RWPE2 (cell line): ENCODE measurements at places on chromosomes 1 and 21.

DNA sequence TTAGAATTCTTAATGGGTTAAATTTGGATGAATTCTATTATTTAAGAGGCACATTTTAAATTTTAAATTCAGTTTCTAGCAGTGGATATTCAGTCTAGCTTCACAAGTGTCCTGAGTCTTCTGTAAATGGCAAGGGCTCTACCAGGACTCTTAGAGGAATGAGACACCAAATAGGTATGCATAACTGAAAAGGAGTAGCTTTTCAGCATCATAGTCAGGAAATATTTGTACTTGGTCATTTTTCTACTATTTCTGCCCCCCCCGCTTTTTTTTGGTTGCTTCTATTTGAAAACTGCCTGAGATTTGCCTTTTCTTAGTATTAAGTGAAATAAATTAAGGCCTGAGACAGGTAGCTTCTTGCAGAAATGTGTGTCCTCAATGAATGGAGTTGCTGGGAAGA lies 80.2 kb downstream of the MAST2 start:
- H3K27ac ChIP-seq = no peak overlapping the region
- H3K4me1 ChIP-seq = no peaks in the 10 kb centered on the region
- H3K4me3 ChIP-seq = no peak overlapping the region
- DNase-seq = no peak

DNA sequence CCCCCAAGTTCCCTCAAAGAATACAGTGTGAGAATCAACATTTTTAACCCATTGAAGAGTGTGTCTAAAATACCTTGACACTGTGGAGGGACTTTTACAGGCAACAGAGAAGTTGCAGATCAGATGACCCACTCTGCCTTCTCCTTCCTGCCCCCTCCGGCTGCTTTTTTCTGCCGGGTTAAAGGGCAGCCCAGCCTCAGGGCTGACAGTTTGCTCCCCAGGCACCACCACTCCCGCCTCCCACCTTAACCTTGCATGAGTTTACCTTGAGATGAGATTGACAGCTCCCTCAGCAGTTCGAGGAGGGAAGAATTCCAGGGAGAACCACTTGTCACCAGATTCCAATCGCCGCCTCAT lies 3.2 kb downstream of the MTHFR start:
- H3K27ac ChIP-seq = peak overlapping the region; percentile 94
- peak overlapping the region; percentile 34 for H3K4me3 ChIP-seq
- H3K36me3 ChIP-seq = peaks cover 33% of the 10 kb centered on the region
- H3K4me1 ChIP-seq = peaks cover 11% of the 10 kb centered on the region
- no peaks in the 10 kb centered on the region for H3K27me3 ChIP-seq

DNA sequence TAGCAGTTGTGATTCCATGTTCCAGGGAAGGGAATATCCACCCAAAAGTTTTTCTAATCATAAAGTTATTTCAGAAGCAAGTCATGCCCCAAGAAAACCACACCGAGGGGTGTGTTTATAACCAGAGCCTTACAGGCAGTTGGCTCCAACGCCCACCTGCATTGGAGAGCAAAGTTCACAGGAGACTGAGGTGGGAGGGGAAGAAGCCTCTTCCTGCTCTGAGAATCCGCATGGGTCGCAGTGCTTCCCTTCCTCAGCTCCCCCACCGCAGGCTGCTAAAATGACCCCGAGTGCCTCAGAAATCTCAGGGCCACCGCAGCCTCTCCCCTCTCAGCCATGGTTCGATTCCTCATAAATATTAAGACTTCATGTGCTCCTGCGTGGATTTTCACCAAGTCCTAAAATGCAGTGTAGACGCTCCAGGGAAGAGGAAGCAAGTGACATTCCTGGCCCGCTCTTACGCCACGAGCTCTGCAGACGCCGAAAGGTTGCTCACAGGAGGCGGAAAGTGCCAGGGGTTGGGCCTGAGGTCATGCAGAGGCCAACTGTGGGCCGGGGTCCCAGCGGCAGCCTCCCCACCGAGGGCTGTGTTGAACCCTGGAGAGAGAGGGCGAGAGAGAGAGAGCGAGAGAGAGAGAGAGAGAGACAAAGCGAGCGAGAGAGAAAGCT lies 13.4 kb upstream of the SPSB1 start:
- H3K4me3 ChIP-seq = no peak overlapping the region
- no peaks in the 10 kb centered on the region for H3K27me3 ChIP-seq
- H3K27ac ChIP-seq = no peak overlapping the region

DNA sequence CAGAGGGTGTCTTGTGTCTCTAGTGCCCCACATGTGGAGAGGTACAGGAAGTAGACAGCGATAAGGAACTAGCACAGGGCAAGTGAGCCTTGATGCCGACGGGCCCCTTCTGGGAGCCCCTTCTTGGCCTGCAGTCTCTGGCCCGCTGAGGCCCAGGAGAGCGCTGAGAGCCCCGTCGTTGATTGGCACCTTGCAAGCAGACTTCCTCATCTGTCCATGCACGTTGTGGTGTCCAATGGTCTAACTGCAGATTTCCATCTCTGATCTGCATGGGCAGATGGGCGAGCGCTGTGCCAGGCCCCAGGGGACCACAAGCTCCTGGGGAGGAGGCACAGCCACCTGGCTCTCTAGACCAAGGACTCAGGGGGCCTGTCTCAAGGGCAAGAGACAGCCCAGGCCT lies 32.4 kb downstream of the PLEKHA6 start:
- no peaks in the 10 kb centered on the region for H3K36me3 ChIP-seq
- no peak overlapping the region for H3K4me3 ChIP-seq
- no peak for DNase-seq
- H3K4me1 ChIP-seq = peaks cover 7% of the 10 kb centered on the region
- no peaks in the 10 kb centered on the region for H3K27me3 ChIP-seq

DNA sequence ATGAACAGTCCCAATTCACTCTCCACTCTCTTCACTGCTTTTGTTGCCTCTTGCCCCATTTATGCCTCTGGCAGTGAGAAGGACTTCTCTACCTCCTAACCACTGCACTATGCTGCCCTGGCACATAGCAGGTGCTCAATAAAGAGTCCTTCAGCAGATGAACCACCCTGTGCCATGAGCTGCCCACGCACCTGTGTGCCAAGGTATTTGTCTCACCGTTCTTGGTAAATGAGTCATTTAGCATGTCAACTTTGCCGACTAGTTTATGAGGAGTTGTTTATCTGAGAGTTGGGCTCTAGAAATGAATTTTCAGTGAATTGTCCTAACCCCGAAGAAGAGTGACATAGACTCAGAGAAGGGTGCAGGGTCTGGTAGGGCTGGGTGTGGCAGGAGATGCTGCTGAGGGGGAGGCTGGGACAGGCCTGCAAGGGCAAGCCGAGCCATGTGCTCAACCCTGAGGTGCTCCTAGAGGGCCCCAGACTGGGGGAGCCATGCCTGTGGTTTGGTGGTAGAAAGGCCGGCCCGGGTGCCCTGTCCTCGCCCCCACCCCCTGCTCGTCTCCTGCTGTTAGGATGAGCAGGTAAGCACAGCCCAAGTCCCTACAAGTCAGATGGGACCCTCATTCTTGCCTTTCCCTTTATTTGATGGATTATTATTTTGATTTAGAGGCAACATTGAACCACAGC lies 654.5 kb downstream of the MATN1 start:
- H3K27ac ChIP-seq = no peak overlapping the region
- H3K4me1 ChIP-seq = peaks cover 3% of the 10 kb centered on the region

- peak overlapping the region; percentile 15 for H3K27ac ChIP-seq
- peak; percentile 74 for DNase-seq
- no peaks in the 10 kb centered on the region for H3K36me3 ChIP-seq
- H3K4me1 ChIP-seq = peaks cover 22% of the 10 kb centered on the region
- H3K4me3 ChIP-seq = no peak overlapping the region
Observed at GRCh38 chr1:164611754-164612642, 53.0 kb downstream of the PBX1 start.

DNA sequence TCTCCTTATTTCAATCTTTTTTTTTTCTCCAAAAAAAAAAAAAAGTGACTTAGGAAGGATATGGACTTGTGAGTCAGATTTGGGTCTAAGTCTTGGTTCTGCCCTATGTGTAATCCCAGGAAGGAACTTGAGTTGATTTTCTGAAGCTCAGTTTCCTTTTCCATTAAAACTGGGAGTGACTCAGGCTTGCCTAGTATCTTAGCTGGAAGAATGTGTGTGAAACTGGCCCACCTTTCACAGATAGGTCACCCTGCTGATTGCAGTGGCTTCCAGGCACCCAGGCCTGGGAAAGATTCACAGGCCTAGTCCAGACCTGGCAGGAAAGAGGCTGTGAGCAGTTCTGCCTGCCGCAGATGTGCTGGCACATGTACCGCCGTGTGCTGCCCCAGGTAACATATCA lies 218.3 kb upstream of the HOOK1 start:
- H3K4me1 ChIP-seq = peaks cover 26% of the 10 kb centered on the region
- H3K36me3 ChIP-seq = no peaks in the 10 kb centered on the region
- peak; percentile 87 for DNase-seq
- no peak overlapping the region for H3K4me3 ChIP-seq
- H3K27me3 ChIP-seq = no peaks in the 10 kb centered on the region

GRCh38 chr1:198205016-198205684 lies 48.4 kb downstream of the NEK7 start:
- no peak overlapping the region for H3K27ac ChIP-seq
- no peaks in the 10 kb centered on the region for H3K36me3 ChIP-seq

DNA sequence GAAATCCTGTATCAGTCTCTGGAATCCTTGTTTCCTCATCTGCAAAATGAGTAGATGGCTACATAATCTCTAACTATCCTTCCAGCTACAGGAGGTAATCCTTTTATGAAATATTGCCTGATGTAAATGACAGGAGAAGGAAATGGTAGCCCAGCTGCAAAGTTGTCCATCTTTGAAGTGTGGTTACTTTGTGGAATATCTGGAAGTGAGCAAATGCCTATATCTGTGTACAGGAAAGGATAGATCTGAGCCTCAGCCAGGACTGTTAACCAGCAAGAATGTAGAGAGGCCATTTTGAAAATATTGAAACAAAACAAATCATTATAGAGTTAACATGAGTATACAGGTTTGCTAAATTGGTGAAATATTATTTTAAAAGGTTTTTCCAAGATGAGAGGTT lies 74.8 kb upstream of the BMP8A start:
- peaks cover 48% of the 10 kb centered on the region for H3K36me3 ChIP-seq
- H3K4me1 ChIP-seq = peaks cover 15% of the 10 kb centered on the region
- no peak overlapping the region for H3K4me3 ChIP-seq
- no peak for DNase-seq
- no peaks in the 10 kb centered on the region for H3K27me3 ChIP-seq
- H3K27ac ChIP-seq = no peak overlapping the region

DNA sequence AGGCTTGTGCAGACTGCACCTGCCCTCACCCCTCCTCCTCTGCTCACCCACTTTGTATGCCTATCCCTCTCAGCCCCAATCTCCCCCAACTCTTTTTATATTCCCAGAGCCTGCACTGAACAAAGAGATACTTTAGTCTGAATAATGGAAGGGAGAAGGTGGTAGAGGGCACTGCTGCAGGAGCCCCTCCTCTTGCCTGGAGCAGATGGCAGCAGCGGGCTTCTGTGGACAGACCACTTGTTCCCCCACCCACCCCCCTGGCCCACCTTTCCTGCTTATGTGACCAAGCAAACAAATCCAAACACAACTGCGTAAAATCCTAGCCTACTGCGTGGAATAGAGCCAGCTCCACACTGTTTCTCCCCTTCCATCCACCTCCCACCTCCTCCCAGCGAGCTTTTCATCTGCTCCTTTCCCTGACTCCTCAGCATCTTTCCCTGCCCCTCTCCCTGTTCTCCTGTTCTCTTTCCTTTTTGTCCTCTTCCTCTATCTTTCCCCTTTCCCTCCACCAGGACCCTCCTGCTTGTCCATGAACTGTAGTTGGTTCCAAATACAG lies 27.5 kb downstream of the RGS8 start:
- H3K27me3 ChIP-seq = no peaks in the 10 kb centered on the region
- no peak overlapping the region for H3K4me3 ChIP-seq
- H3K4me1 ChIP-seq = no peaks in the 10 kb centered on the region
- no peaks in the 10 kb centered on the region for H3K36me3 ChIP-seq
- no peak for DNase-seq

GRCh38 chr1:243705585-243705984 lies 144.5 kb downstream of the AKT3 start:
- no peak overlapping the region for H3K27ac ChIP-seq
- no peaks in the 10 kb centered on the region for H3K27me3 ChIP-seq
- no peak overlapping the region for H3K4me3 ChIP-seq
- H3K36me3 ChIP-seq = no peaks in the 10 kb centered on the region; the same call in 1 of the 2 replicates

DNA sequence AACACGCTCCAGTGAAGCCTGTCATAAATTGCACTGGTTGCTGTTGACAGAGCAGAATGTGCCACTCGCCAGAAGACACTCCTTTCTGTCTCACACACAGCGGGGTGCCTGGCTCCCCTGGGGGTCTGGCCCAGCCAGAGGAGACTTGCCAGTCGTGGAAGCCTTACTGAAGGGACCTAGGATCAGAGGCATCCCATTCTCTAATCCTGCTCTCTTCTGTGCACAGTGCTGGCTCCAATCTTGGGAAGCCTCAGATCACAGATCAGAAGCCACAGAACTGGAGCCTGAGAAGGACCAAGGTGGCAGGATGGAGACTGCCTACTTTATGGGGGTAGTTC lies 1.4 kb downstream of the SLC9A1 start:
- H3K4me3 ChIP-seq = peak overlapping the region; percentile 62
- H3K27ac ChIP-seq = peak overlapping the region; percentile 68
- H3K36me3 ChIP-seq = peaks cover 21% of the 10 kb centered on the region
- no peaks in the 10 kb centered on the region for H3K27me3 ChIP-seq
- no peak for DNase-seq

GRCh38 chr1:28466226-28466778 lies 39.5 kb upstream of the RCC1 start:
- H3K4me1 ChIP-seq = no peaks in the 10 kb centered on the region
- H3K4me3 ChIP-seq = no peak overlapping the region
- H3K36me3 ChIP-seq = peaks cover 48% of the 10 kb centered on the region
- no peak overlapping the region for H3K27ac ChIP-seq
- no peaks in the 10 kb centered on the region for H3K27me3 ChIP-seq
